ENCODE measurements at places on chromosomes 5 and 9.
A peak's percentile ranks its signal among the peaks of the same experiment; 100 is the strongest.

- DNase-seq, result no peak
Observed at GRCh38 chr5:135089912-135090311, 55.9 kb upstream of the PITX1 start.

GRCh38 chr5:142552107-142552506 lies 133.8 kb downstream of the FGF1 start:
- no peak for DNase-seq

DNA sequence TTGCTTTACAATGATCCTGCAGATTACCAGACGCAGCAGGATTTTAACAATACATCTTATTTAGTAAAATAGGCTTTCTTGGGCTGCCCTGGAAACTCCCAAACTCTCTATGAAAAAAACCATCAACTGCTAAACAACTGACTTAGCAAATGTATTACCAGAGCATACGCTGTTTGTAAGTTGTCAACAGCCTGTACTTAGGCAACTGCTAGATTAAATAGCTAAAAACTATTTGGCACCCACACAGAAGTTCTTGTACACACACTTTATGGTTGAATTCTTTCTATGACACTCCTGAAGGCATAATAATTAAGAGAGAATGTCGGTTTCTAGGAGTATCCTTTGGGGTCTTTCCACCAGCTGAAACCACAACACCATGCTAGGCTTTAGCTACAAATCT lies 123.9 kb downstream of the FBXO38 start:
- no peak for DNase-seq

DNA sequence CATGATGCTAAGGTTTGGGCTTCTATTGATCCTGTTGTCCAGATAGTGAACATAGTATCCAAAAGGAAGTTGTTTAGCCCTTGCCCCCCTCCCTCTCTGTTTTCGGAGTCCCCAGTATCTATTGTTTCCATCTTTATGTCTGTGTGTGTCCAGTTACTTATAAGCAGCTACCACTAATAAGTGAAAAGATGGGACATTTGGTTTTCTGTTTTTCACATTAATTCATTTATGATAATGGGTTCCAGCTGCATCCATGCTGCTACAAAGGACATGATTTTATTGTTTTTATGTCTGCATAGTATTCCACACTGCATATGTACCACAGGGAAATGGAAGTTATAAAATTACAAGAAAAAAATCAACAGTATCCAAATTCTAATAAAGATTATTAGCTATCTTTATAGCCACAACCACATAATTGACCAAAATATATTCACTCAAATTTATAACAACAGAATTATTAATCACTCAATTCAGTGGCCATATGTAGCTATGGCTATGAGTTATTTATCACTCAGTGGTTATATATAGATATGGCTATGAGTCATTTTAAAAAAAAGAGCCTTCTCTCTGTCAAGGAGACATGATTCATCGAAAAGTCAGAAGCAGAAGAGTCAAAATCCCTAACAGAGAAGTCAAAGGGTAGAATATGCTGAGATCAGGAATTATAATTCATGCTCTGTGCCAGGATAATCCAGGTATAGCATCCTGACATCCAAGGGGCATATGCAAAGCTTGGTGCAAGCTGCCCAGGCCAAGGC lies 367.5 kb downstream of the DEPDC1B start:
- no peak for DNase-seq

GRCh38 chr5:80837679-80838078 lies 122.5 kb upstream of the RASGRF2 start:
- DNase-seq, result no peak

DNA sequence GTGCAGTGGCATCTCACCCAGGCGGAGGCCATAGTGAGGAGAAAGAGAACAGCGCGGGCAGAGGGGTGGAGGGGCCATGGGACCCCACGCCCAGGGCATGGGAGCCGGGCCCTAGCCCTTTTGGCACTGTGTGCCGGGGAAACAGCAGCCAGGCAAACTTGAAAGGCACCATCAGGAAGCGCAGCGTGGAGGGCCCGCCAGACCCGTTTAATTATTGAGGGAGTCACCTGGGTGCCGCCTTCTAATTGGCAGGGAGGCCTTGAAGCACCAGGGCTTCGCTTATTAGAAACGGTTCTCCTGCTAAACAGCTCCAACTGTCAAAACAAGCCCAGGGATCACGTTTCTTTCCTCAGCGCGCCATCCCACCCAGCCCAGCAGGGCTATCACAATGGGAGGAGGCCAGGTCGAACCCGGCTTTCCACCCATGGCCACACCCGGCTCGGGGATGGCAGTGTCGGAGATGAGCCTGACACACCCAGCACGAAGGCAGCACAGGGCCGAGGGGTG lies 104.6 kb upstream of the SARDH start:
- no peak for DNase-seq

DNA sequence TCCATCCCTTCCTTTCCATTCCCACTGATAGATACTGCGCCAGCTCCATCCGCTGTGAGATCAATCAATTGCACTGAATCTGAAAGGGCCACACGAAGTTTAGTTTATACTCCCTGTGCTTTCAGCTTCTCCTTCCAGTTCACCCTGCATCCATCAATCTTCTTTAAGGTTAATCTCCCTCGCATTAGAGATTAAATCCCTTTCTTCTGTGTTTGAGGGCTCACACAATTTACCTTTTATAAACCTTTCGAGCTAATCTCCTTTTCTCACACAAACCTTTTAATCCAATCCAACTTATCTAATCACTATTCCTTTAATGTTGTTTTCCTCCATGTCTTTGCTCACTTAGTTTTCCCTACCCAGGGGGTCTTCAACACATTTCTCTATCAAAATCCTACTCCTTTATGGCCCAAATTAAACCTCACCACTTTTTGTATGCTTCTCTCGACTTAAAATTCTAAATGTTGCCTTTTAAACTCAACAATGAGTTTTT lies 64.6 kb upstream of the HAPLN1 start:
- no peak for DNase-seq

DNA sequence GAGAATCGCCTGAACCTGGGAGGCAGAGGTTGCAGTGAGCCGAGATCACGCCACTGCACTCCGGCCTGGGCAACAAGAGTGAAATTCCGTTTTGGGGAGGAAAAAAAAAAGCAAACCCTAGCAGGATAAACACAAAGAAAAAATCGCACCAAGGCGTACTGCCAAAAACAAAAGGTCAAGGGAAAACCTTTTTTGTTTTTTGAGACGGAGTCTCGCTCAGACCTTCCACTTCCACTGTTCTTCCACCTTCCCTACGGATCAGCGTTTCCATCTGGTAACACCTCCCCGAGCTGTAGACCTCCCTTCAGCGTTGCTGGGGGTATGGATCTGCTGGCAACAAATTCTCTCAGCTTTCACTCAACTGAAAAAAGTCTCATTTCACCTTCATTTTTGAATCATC lies 20.1 kb upstream of the FCN2 start:
- peak; percentile 32 for DNase-seq

DNA sequence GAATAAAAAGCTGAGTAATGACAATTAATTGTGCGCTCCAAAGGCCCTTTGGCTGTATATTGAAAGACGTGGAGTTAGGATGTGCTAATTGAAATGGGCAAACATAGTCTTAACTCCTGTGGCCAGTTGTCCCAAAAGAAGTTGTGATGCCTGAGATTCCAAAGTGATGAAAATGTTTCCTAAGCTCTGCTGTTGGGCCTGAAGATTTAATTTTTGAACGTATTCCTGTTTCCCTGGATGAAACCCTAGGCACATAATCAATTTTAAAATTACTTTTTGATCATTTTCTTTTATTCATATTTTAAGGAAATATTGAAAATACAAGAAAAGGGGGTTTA lies 87.9 kb downstream of the PRDM6 start:
- DNase-seq, result no peak

GRCh38 chr5:82820188-82820587 lies 257.0 kb downstream of the TMEM167A start:
- no peak for DNase-seq

DNA sequence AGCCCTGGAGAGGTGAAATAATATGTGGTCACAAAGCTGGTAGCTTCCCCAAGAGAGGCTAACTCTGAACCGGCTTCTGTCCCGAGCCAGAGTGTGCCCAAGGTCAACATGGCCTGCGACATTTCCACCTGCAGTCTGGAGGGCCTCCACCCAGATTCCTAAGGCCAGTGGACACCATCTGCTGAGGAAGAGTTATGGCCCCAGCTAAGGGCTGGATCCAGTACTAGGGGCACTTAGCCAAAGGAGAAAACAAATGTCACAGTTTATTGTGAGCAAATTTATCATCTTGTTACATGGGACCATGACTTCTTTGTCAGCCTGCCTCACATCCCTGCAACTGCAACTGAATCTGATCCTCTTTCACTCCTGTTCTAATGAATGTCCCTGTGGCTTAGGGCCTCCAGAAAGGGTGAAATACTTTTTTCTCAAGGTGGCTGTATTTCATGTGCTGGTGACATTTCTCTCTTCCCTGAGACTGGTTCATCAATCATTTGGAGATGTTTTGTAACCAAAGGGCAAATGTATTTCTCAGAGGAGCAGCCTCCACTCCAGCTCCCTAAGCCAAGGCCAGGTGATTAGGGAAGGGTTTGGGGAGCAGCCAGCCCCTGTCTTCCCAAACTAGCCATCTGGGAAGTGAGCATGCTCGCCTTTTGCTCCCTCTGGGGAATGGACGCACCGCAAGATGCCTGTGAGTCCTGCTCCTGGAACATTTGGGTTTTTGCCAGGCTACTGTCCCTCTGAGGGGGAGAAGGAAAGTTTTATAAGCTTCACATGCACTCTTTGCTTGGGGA lies 148.3 kb downstream of the CMYA5 start:
- peak; percentile 21 for DNase-seq

DNA sequence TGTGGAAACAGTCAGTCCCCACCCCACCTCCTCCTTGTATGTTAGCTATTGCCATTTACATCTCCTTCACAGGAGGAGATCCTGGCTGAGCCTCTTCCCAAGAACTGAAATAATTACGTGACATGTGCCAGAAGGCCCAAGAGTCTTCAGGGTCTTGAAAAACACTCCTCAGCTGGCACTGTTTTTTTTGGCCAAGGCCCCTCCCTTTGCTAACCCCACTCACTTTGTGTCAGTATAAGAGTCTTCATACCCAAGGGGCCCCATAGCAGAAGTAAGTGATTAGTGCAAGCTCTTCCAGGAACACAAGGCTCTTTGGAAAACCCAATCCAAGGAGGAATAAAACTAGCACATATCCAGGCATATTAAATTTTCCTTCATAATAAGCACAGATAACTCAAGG lies 5.7 kb upstream of the LARP1 start:
- DNase-seq, result no peak

GRCh38 chr9:17472126-17472525 lies 106.7 kb upstream of the SH3GL2 start:
- no peak for DNase-seq

DNA sequence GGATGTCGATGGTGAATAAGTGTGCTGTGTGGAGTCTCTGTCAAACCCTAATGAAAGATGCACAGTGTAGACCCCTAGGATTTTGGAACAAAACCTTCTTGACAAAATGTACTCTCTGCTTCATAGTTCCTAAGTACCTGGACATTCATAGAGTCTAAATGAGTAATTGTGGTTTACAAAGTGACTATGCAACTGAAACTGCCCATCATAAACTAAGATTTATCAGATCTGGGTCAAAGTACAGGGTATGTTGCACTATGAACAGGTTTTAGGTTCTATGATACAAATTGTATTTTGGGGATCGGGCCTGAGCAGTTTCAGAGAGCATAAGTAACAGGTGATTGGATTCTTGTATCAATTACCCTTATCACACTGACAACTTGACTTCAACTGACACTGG lies 79.4 kb downstream of the LURAP1L start:
- no peak for DNase-seq

DNA sequence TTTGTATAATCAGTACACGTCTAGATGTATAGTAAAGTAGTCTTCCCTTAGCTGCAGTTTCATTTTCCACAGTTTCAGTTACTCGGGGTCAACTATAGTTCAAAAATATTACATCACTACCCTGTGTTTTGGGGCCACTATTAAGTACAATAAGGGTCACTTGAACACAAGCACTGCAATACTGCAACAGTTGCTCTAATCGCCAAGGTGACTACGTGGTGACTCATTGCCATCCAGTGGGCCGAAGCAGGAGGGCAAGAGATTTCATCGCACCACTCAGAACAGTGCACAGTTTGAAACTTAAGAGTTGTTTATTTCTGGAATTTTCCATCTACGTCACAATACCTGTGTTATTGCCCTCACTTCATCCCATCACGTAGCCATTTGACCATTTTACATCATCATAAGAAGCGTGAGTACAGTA lies at the start of gene ARL14EPL:
TSS of gene ARL14EPL (plus strand) at position 379 of the 424 bp plus-strand sequence. CDS start 18,994 bp downstream, outside the sequence.
- no peak for DNase-seq

DNA sequence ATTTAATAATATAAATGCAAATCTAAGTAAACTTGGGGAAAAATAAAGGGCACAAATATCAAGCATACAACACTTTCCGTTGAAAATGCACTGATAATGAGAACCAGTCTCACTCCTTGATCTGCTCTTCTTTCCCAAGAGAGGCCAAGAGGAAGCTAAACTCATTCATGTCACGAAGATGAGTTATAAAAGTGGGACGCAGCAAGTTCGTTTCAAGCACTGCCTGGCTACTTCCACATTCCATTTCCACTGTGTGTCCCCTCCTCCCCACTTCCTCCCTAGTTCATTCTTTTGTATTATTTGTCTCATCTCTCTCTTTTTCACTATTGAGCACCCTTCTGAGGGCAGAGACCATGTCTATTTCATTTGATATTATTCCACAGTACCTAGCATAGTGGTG lies 158.1 kb downstream of the SLC24A2 start:
- no peak for DNase-seq

- no peak for DNase-seq
Observed at GRCh38 chr5:160092960-160093707, 26.1 kb downstream of the PWWP2A start.

- DNase-seq, result no peak
Observed at GRCh38 chr9:99907208-99907532, 716 bp downstream of the STX17 start.

GRCh38 chr5:101897914-101898313 lies 398.2 kb downstream of the SLCO4C1 start:
- DNase-seq, result no peak

- no peak for DNase-seq
Observed at GRCh38 chr9:103942200-103942599, 151.9 kb upstream of the SMC2 start.

DNA sequence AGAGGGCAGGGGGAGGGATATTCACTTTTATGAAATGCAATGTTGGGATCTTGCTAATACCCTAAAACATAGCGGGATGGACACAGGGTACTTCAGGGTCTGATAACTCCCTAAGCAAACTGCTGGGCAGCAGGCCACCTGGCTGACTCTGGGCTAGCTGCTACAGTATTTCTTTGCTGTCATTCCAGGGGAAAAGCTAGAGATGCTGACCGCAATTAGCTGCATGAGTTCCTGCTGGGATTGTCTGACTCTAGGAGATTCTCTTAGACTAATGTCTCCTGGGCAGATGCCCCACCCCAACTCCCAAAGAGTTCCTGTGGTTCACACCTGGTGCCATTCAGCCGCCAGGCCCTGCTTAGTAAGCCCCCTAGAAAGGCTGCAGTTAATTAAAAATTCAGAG lies 69.9 kb downstream of the PSAT1 start:
- no peak for DNase-seq

GRCh38 chr5:127089191-127089590 lies 15.9 kb upstream of the C5orf63 start:
- no peak for DNase-seq

DNA sequence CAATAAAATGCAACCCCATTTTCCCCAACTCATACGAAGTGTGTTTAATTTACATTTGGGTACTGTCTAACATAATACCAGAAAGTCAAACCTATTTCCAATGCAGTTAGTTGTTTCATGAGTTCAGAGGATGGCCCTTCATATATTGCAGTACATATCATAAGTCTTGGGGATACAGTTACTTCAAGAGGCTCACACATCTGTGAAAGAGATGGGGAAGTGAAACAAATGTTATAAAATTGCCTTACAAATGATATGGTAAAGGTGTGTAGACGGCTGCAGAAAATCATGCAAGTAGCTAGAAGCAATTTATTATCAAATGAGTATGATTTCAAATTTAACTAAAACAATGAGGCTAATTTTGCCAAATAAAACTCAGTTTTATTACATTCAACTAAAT lies 219.0 kb upstream of the CDH12 start:
- no peak for DNase-seq
